ENCODE measurements at places on chromosomes 2 and 18. TPM values are rescaled to one million over a fixed set of nuclear protein-coding genes. Genes with fewer than 3 reads are reported as not detected.

Gene GPR55
- not detected for total RNA-seq

Gene GAL3ST2
- total RNA-seq, result 1.1 TPM

Gene RTKN
- 7.7 TPM for total RNA-seq

Gene SERPINB10
- total RNA-seq, result not detected

Gene ALLC
- not detected for total RNA-seq

Gene EIF2B4
- total RNA-seq, result 32.9 TPM

Gene CAPN10
- 70.6 TPM for total RNA-seq

Gene RNF103
- 17.2 TPM for total RNA-seq

Gene B4GALT6
- 16.4 TPM for total RNA-seq

Gene STARD6
- not detected for total RNA-seq

Gene TWIST2
- total RNA-seq, result not detected

Gene UGT1A4
- total RNA-seq, result not detected

Gene ANKRD23
- total RNA-seq, result 6.9 TPM

Gene IL1RN
- total RNA-seq, result not detected

Gene RAMP1
- total RNA-seq, result 0.42 TPM

Gene SLC4A5
- total RNA-seq, result 7.0 TPM

Gene IL1R2
- total RNA-seq, result not detected

Gene FZD7
- total RNA-seq, result 1.2 TPM

Gene GALR1
- total RNA-seq, result not detected

Gene REG3A
- not detected for total RNA-seq

Gene LRRC30
- not detected for total RNA-seq

Gene EFEMP1
- total RNA-seq, result not detected

Gene MRPS5
- total RNA-seq, result 100 TPM

Gene TNFRSF11A
- not detected for total RNA-seq

Gene SLC5A7
- not detected for total RNA-seq

Gene INHBB
- total RNA-seq, result not detected

Gene AUP1
- 121 TPM for total RNA-seq

Gene FOXI3
- total RNA-seq, result not detected

All from OCI-LY7 (cell line).